ENCODE measurements at places on chromosomes 7 and 10. TPM values are rescaled to one million over a fixed set of nuclear protein-coding genes. Genes with fewer than 3 reads are reported as not detected.

IDI2 gene
- not detected for total RNA-seq

LRRD1 gene
- total RNA-seq: not detected

ITGB1 gene
- total RNA-seq: 952 TPM

CEP55 gene
- total RNA-seq: 68.6 TPM

STAG3 gene
- 0.23 TPM for total RNA-seq

CCNY gene
- 51.5 TPM for total RNA-seq

INMT gene
- not detected for total RNA-seq

CDC123 gene
- 122 TPM for total RNA-seq

PFKP gene
- total RNA-seq: 527 TPM

PON3 gene
- total RNA-seq: 38.1 TPM

ORC5 gene
- 28.7 TPM for total RNA-seq

DRGX gene
- total RNA-seq: not detected

GRID2IP gene
- total RNA-seq: not detected

SFTPA2 gene
- not detected for total RNA-seq

UPK3BL2 gene
- 2.4 TPM for total RNA-seq

C7orf33 gene
- not detected for total RNA-seq

TMEM176A gene
- not detected for total RNA-seq

JAKMIP3 gene
- 1.1 TPM for total RNA-seq

NUPR2 gene
- not detected for total RNA-seq

SPDYE5 gene
- not detected for total RNA-seq

Data from A549 treated with Mapracorat at 1 μM for 4 hours (cell line).